ENCODE measurements at places on chromosomes 16 and 17. TPM values are rescaled to one million over a fixed set of nuclear protein-coding genes. Genes with fewer than 3 reads are reported as not detected.

USP43 gene
- 0.07 TPM for total RNA-seq

CSH2 gene
- total RNA-seq: not detected

CD300LB gene
- total RNA-seq: 0.12 TPM

SLC5A2 gene
- total RNA-seq: 0.67 TPM

DNA sequence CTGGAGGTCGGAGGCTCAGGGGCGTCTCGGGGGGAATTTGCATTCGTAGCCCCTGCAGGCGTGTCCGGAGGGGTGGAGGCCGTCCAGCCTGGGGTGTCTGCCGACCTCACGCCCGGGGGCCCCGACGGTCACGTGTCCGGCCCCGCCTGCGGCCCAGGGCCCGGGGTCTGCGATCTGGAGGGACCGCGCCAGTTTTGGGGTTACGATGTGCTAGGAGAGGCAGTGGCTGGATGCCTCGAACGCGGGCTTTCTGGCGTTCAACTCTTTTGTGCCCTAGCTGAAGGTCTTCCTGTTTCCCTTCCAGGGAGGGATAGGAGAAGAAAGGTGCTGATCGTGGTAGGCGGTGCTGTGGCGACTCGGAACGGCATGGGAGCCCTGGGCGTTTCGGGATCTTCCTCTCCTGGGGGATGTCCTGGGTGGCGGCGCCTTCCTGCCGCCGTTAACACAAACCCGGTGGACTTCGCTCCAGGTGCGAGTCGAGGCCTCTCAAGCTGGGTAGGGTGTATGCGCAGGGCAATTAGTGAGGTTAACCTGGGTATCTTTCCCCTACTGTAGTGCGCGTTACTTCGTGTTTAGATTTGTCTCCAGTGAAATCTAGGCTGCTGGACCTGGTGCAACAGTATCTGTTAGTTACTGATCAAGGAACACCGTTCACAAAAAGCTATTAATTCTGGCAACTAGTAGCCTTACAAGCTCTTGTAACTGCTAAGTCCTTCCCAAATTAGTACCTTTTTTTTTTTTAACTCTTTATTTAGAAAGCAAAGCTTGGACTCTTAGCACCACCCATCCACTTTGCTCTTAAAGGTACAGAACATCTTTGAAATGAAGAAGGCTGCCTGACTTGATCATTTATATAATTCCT is 1.3 kb downstream of the AKAP1 start:
- H3K27me3 ChIP-seq: no peaks in the 10 kb centered on the region
- no peak overlapping the region for H3K27ac ChIP-seq
- peak; percentile 53 for DNase-seq
- H3K36me3 ChIP-seq: no peaks in the 10 kb centered on the region
- H3K4me3 ChIP-seq: peak overlapping the region; percentile 77
- H3K4me1 ChIP-seq: peaks cover 16% of the 10 kb centered on the region

DNA sequence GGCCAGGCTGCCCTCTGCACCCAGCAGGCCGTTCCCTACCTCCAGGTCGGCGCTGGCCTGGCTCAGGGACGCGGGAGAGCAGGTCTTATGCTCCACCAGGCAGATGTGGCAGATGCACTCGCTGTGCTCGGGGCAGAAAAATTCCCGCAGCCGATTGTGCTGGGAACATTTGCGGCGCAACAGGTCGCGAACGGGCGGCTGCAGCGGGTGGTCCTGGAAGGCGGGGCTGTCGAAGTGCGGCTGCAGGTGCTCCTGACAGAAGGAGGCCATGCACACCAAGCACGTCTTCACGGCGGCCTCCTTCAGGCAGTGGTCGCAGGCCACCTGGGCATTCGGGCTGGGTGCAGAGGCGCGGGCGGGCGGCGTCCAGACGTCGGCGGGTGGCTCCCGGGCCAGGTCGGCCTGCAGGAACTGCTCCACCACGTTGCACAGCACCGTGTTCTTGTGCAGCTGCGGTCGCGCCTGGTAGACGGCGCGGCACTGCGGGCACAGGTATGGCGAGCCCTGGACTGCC is 439 bp downstream of the TRIM25 start:
- H3K4me1 ChIP-seq: peaks cover 54% of the 10 kb centered on the region
- no peaks in the 10 kb centered on the region for H3K36me3 ChIP-seq
- H3K27me3 ChIP-seq: no peaks in the 10 kb centered on the region
- DNase-seq: no peak
- H3K4me3 ChIP-seq: peak overlapping the region; percentile 86
- H3K27ac ChIP-seq: peak overlapping the region; percentile 71

DNA sequence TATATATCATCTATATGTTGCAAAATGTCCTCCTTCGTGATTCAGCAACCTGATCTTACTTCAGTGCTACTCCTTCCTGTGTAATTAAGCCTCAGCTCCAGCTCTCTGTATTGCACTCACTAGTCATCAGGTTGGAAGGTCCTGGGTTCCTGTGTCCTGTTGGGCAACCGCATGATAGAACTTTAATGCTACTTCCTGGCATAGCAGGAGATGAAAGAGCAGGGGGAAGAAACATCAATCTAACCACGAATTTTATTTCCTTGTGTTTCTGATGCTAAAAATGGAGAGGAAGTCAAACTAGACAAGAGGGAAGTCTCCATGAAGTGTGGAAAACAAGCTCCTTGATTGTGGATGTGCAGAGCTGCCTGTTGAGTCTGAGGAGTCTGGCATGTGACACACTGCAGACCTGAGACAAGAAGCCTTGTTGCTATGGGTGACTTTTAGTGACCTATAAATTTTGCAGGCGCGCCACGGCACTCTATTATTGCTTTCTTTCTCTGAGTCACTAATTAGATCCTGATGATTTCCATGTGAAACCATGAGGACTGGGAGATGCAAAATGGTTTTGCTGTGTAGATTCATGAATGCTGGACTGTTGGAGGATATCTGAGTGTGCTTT is 25.6 kb downstream of the IGSF6 start:
- H3K27me3 ChIP-seq: no peaks in the 10 kb centered on the region
- H3K4me3 ChIP-seq: no peak overlapping the region
- peaks cover 27% of the 10 kb centered on the region for H3K36me3 ChIP-seq
- DNase-seq: no peak
- no peak overlapping the region for H3K27ac ChIP-seq
- no peaks in the 10 kb centered on the region for H3K4me1 ChIP-seq

GRCh38 chr16:89460556-89460955 is 29.8 kb downstream of the ANKRD11 start:
- H3K27me3 ChIP-seq: no peaks in the 10 kb centered on the region
- H3K4me3 ChIP-seq: no peak overlapping the region
- no peaks in the 10 kb centered on the region for H3K36me3 ChIP-seq
- no peak overlapping the region for H3K27ac ChIP-seq

- H3K36me3 ChIP-seq: no peaks in the 10 kb centered on the region
- peaks cover 5% of the 10 kb centered on the region for H3K4me1 ChIP-seq
- no peak overlapping the region for H3K27ac ChIP-seq
- DNase-seq: no peak
Measured at GRCh38 chr16:68732042-68732680, 4.9 kb upstream of the CDH1 start.

GRCh38 chr16:65576631-65577030 is 454.8 kb upstream of the CDH11 start:
- H3K36me3 ChIP-seq: no peaks in the 10 kb centered on the region
- H3K27me3 ChIP-seq: no peaks in the 10 kb centered on the region
- H3K4me3 ChIP-seq: no peak overlapping the region
- H3K4me1 ChIP-seq: no peaks in the 10 kb centered on the region

- H3K4me1 ChIP-seq: peaks cover 98% of the 10 kb centered on the region
- peak overlapping the region; percentile 32 for H3K27ac ChIP-seq
- no peaks in the 10 kb centered on the region for H3K27me3 ChIP-seq
- peaks cover 3% of the 10 kb centered on the region for H3K36me3 ChIP-seq
- H3K4me3 ChIP-seq: no peak overlapping the region
Measured at GRCh38 chr17:45296003-45296832, 20.6 kb downstream of the MAP3K14 start.

GRCh38 chr17:50954641-50955121 is 88.5 kb upstream of the TOB1 start:
- no peak overlapping the region for H3K27ac ChIP-seq
- no peaks in the 10 kb centered on the region for H3K36me3 ChIP-seq
- no peak for DNase-seq
- H3K4me3 ChIP-seq: no peak overlapping the region
- H3K4me1 ChIP-seq: peaks cover 18% of the 10 kb centered on the region
- H3K27me3 ChIP-seq: no peaks in the 10 kb centered on the region

- no peaks in the 10 kb centered on the region for H3K4me1 ChIP-seq
- no peaks in the 10 kb centered on the region for H3K27me3 ChIP-seq
- H3K27ac ChIP-seq: no peak overlapping the region
- no peaks in the 10 kb centered on the region for H3K36me3 ChIP-seq
Measured at GRCh38 chr16:84836234-84836647, 16.5 kb downstream of the CRISPLD2 start.

DNA sequence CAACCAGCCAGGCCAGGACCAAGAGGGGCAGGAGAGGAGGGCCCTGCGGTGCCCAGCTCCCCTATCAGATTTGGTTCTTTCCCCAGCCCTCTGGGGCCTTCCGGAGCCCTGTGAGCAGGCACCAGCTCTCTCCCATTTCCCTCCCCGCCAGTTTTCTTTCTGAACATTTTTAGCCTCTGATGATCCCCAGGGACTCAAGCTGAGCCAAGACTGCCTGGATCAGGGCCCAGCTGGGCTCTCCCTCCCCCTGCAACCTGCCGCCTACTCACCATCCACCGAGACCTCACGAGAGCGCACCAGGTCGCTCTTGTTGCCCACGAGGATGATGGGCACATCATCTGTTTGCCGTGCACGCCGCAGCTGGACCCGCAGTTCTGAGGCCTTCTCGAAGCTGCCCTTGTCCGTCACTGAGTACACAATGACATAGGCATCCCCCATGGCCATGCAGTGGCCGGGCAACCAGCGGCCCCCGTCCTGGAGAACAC is 2.0 kb downstream of the RRAD start:
- H3K27me3 ChIP-seq: no peaks in the 10 kb centered on the region
- DNase-seq: no peak
- no peak overlapping the region for H3K27ac ChIP-seq

GRCh38 chr17:21089933-21090901 is 36.5 kb upstream of the DHRS7B start:
- no peak overlapping the region for H3K4me3 ChIP-seq
- peak; percentile 41 for DNase-seq
- H3K27ac ChIP-seq: peak overlapping the region; percentile 67
- no peaks in the 10 kb centered on the region for H3K36me3 ChIP-seq
- H3K4me1 ChIP-seq: peaks cover 11% of the 10 kb centered on the region

- H3K4me1 ChIP-seq: no peaks in the 10 kb centered on the region
- no peak overlapping the region for H3K4me3 ChIP-seq
- no peaks in the 10 kb centered on the region for H3K36me3 ChIP-seq
- H3K27ac ChIP-seq: no peak overlapping the region
Measured at GRCh38 chr16:30621765-30622164, 11.6 kb upstream of the ZNF689 start.

DNA sequence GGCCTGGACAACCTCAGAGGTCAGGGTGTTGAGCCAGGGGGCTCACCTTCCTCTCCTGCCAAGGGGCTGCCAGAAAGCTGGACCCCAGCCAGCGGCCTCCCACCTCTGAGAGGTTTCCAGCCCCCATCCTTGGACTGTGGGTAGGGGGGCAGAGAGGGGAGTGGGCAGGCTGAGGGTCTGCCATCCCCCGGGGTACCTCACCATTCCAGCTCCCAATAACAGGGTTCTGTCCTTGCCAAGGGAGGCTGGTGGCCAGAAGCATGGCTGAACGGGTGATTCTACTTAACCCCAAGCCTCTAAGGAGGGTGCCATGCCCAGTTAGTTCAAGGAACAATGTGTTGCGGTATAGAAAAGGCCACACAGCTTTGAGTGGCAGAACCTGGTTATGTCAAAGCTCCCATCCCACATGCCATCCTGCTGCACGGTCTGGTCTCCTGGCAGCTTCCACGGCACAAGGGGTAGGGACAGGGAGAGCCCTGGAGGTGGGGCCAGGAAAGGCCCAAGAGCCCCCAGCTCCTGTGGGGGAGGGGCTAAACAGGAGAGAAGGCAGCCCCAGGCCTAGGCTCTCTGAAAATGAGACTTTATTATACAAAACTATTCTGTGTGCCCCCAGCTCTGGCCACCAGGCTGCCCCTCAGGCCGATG is 19.8 kb downstream of the B9D1 start:
- no peak for DNase-seq
- no peaks in the 10 kb centered on the region for H3K27me3 ChIP-seq
- H3K36me3 ChIP-seq: no peaks in the 10 kb centered on the region
- H3K4me3 ChIP-seq: no peak overlapping the region
- H3K27ac ChIP-seq: no peak overlapping the region
- H3K4me1 ChIP-seq: no peaks in the 10 kb centered on the region
